ENCODE measurements at places on chromosomes 4 and X.
A peak's percentile ranks its signal among the peaks of the same experiment; 100 is the strongest.

DNA sequence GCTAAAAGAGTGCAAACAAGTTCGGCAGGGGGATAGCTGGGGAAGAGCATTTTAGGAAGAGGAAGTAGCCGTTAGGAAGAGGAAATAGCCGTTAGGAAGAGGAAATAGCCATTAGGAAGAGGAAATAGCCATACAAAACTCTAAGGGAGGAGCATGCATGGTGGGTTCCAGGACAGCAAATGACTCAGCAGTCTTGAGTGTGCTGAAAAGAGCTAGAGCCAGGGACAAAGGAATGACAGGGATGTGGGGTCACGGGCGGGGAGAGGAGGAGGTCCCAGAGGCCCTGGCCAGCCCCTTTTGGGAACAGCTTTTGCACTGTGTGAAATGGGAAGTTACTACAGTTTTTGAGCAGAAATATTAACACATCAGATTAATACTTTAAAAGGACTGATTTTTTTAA lies 882.6 kb downstream of the TRIML1 start:
- no peak for DNase-seq

DNA sequence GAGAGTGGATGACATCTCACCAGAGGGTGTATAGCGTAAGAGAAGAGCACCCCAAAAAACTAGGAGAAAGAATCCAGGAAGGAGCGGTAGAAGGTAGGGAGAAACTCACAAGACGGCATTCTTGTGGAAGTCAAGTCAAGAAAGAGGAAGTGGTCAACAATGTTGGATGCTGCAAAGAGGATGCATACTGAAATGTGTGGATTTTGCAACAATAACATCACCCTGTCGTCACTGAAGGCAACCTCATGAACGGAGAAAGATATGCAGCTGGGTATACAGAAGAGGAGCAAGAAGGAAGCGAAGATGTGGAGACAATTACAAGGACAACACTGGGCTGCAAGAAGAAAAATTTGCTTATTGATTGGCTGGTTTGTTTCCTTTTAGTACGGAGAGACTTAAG lies 11.4 kb upstream of the TAPT1 start:
- no peak for DNase-seq

DNA sequence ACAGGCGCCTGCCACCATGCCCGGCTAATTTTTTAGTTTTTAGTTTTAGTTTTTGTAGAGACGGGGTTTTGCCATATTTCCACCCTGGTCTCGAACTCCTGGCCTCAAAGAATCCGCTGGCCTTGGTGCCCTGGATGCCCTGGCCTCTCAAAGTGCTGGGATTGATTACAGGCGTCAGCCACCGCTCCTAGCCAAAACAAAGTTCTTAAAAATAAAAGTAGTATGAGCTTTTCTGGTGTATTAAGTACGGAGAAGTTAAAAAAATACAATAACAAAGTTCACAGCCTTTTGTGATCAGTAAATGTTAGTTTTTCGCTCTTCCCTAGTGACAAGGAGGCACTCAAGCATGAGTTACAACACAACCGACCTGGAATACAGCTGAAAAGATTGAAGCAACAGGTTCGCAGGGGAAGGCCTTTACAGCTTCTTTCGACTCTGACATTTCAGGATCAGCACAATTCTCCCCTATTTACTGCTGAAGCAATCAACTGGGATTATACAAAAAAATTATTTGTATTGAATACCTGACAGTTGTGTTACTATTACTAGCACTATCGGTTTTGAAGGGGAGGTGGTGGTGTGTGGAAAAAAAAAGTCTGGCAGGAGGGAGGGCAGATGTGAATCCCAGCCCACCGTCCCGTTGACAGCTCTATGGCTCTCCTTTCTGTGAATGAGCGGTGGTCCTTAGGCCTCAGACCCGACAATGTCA lies 893 bp upstream of the METAP1 start:
- DNase-seq, result no peak

DNA sequence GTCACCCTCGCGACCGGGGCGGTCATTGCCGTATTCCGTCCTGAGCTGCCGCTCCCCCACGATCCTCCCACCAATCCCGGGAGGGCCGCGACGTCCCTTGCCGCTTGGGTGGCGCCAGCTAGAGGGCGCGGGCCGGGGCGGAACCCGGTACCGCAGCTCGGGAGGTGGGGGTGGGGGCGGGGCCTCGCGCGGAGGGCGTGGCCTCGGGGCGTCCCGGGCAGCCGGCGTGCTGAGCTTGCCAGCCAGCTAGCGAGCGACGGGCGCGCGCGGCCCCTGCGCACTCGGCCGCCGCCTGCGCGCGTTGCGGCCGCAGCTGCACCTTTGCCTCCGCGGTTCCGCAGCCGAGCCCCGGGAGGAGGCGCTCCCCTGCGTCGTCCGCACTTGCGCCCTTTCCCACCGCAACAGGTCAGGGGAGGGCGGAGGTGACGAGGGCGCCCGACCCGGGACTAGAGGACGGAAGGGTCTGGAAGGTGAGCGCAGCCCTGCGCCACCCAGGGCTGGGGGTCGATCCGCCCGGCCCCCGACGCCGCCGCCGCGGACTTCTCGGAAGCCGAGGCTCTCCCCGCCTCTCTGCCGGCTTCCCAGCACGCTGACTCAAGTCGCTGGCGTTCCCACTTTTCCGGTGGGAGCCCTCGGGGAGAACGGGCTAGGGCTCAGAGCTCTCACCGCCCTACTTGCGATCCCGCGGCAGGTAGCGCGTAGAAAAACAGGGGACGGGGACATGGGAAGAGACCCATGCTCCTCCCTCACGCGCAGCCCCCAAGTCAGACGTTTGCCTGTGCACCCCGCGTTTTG lies at the start of gene AFF1:
Gene AFF1, plus strand, starts transcription at position 241 of the 795 bp plus-strand sequence. CDS start 13,523 bp downstream, outside the sequence.
- peak; percentile 62 for DNase-seq

DNA sequence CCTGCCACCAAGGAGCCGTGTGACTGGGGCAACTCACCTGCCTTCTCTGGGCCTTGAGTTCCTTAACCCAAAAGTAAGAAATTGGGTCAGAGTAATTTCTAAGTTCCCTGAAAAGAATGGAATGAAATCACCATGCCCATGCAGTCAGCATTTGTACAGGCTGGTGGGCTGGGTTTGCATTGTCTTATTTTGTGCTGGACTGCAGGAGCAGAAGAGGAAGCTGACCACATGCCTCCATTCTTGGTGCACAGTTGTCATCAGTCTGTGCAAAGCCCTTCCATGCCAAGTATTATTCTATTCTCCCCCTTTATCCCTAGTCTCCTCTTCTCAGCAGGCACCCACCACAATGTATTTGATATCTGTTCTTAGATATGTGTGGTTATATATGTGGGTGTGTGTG lies 56.3 kb downstream of the FHDC1 start:
- no peak for DNase-seq

DNA sequence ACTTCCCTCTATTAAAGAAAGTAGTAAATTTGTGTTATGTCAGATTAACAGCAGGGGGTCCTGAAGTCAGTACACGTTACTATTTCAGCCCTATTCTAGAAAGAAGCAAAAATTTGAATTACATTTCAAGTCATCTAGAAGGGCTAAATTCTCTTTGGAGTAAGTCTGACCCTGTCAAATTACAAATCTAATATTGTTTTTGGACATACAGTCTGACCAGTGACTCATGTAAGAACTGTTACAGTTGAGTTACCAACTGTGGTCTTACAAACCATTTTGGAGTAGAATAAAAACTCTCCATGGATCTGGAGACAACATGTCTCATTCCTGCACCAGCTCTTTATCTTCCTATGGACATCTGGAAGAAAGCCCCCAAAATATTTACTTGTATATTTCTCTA lies 36.0 kb upstream of the GYPA start:
- no peak for DNase-seq

- DNase-seq, result peak; percentile 24
These were observed at the start of gene MAGED2 for GRCh38 chrX:54807524-54808108. Gene MAGED2 (plus strand): TSS chrX:54807745. CDS start chrX:54809332, 1,587 bp downstream.

- DNase-seq, result no peak
These were observed 20.7 kb downstream of the NALF2 start for GRCh38 chrX:69524781-69525363.

GRCh38 chr4:142243255-142243654 lies 602.8 kb downstream of the INPP4B start:
- no peak for DNase-seq

Measured in activated CD8-positive, alpha-beta memory T cell treated with anti-CD3 and anti-CD28 coated beads for 1 hour (primary cell).